Activated CD4-positive, alpha-beta T cell treated with anti-CD3 and anti-CD28 coated beads for 24 hours (primary cell): ENCODE measurements at places on chromosomes 11 and 22.
A peak's percentile ranks its signal among the peaks of the same experiment; 100 is the strongest.

- DNase-seq, result no peak
Measured at GRCh38 chr22:36274531-36274930, 21.6 kb downstream of the APOL1 start.

GRCh38 chr11:102559839-102560238, 29.3 kb upstream of the MMP7 start:
- no peak for DNase-seq

- DNase-seq, result no peak
Measured at GRCh38 chr11:16153951-16154350, 202.4 kb downstream of the SOX6 start.

- DNase-seq, result no peak
Measured at GRCh38 chr11:35583126-35583525, 35.1 kb upstream of the FJX1 start.

- no peak for DNase-seq
Measured at GRCh38 chr11:113554526-113554925, 79.3 kb upstream of the DRD2 start.

DNA sequence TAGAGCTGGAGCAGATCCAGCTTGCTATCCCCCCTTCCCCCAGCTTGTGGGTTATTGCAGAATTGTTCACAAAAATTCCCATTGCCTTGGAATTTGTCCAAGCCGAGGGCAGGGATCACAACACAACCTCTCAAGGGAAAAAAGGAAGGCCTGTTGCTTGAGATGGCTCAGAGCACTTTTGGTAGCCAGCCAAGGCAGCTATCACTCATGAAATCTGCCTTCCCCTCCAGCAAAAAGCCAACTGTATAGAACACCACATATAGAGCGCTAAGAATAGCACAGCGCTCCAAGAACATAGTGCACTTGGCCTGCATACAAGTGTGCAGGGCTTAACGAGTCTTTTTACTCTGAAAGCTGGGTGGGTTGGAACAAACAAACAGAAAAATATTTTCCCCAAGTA, 46.2 kb downstream of the FAM83F start:
- no peak for DNase-seq

- peak; percentile 39 for DNase-seq
Measured at GRCh38 chr11:76803811-76804600, 20.9 kb downstream of the TSKU start.

DNA sequence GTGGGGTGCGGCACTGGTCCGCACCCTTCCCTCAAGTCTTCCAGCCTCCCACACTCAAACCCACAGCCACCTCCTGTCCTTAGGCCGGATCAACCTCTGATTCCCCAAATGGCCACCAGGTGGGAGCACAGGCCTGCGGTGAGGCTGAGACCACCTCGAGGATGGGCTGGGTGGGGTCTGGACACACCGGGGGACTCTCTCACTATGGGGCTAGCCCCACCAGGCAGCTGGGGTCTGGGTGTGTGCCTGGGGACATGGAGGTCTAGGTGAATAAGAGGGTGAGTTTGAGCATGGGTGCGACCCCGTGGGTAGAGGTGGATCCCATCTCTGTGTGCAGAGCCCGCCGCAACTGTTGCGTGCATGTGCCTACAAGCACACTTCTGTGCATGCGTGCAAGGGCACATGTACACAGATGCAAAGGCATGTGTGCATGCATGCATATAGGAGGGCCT, 32.6 kb downstream of the MYO18B start:
- no peak for DNase-seq

GRCh38 chr11:68313574-68314202, 1.3 kb downstream of the LRP5 start:
- DNase-seq, result no peak

DNA sequence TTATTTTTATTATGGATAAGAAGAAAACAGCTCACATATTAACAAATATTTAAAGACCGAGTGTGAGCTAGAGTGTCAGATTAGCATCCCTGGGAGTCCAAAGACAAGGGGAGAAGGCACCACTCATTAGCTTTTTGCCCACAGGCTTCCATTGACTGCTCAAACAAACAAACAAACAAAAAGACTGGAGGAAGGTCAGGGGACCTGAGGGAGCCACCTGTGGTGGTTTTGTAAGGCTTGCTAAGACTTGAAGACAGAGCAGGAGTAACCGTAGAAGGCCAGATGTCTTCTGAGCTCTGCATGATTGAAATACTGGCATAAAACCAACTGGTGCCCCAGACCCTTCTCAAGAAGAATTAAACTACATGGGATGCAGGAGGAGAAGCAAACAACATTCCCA, 395.2 kb upstream of the CNTN5 start:
- DNase-seq, result no peak

- no peak for DNase-seq
Measured at GRCh38 chr11:132220474-132220873, 850.1 kb downstream of the NTM start.

GRCh38 chr11:91075032-91075695, 852.3 kb upstream of the CHORDC1 start:
- no peak for DNase-seq

GRCh38 chr11:72396041-72396440, 38.3 kb downstream of the CLPB start:
- no peak for DNase-seq

DNA sequence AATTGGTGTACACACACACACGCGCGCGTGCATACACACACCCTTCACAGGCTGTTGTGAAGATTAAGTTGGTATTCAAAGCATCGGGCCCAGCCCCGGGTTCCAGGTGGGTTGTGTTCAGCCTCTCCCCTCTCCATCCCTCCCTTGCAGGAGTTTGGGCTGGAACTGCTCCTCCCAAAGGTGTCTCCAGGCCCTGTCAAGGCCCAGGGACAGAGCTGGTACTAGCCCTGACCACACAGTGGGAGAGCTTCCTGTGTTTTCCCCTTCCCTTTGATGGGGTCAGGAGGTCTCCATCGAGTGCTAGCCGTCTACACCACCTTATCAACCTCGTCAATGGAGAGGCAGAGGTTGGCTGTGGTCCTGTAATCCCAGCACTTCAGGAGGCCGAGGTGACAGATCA, 36.5 kb upstream of the CSNK1E start:
- DNase-seq, result no peak

- DNase-seq, result no peak
Measured at GRCh38 chr22:27711012-27711411, 90.5 kb downstream of the MN1 start.

- no peak for DNase-seq
Measured at GRCh38 chr11:34223021-34223813, 117.8 kb downstream of the NAT10 start.

DNA sequence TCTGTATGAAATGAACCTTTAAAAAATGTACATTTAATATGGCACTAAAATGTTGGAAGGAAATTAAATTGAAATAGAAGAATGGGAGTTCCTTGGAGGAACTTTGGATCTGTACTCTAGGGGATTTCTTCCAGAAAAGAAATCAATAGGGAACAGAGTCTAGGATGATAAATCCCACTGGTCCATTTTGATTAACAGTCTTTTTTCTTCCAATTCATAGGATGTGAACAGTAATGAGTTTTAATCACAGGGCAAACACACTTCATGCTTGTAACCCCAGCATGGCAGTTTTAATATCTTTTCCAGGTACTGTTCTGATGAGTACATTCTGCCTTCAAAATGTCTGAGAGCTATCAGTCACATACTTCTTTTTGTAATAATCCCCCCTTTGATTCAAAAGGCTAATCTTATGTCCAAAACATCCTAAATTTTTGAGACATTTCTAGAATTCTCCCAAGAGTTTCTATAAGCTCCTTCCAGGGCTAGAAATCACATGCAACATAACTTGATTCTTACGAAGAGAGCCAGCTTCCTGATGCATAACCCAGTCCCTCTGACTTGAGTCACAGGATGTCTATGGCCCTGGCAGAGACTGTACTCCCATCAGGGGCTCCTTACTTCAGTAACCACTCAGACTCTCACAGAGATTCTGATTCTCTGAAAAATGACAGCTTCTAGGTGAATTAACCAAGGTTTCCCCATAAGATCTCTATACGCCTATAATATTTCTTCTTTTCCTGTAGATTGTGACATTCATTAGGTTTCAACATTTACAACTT, 112.9 kb downstream of the SLC36A4 start:
- DNase-seq, result no peak

- DNase-seq, result no peak
Measured at GRCh38 chr11:83601914-83602527, 315.9 kb upstream of the CCDC90B start.
